Activated CD8-positive, alpha-beta memory T cell treated with anti-CD3 and anti-CD28 coated beads for 1 hour (primary cell): ENCODE measurements at places on chromosomes 12 and 14.

- DNase-seq: no peak
Observed at GRCh38 chr12:64325055-64325454, 65.5 kb downstream of the C12orf56 start.

DNA sequence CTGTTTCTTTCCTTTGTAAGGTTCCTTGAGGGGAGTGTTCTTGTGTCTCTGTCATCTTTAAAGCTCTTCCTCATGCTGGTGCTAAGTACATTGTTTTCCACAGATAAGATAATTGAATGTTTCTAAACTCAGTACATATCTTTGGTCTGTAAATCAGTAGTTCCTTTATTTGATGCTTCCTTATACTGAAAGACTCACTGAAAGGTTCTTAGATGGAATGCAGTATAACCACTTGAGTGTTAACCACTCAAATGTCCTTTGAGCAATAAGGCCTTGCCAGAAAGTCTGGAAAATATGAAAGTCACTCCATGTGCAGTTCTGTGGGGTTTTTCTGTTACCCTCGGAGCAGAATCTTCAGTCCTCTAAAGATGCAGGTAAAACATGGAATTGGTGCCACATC lies 23.0 kb upstream of the RNU6-8 start:
- DNase-seq: no peak

DNA sequence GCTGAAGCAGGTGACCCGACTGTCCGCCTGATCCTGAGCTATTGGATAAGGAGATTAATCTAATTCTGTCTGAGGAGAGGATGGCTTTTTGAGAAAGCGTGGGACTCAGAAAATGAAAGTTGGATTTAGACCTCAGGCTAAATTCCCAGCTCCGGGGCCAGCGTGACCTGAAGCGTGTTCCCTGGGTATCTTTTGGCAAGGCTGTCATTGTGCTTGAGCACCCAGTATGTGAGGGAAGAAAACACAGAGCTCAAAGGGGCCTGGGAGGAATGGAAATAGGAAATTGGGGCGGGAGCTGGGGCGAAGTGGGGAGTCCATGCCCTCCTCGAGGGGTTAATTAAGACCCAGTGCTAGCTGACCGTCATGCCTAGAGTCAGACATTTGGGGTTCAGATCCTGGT lies 17.5 kb upstream of the CCDC63 start:
- no peak for DNase-seq

GRCh38 chr12:127205781-127206555 lies 1061.0 kb upstream of the TMEM132C start:
- DNase-seq: no peak

DNA sequence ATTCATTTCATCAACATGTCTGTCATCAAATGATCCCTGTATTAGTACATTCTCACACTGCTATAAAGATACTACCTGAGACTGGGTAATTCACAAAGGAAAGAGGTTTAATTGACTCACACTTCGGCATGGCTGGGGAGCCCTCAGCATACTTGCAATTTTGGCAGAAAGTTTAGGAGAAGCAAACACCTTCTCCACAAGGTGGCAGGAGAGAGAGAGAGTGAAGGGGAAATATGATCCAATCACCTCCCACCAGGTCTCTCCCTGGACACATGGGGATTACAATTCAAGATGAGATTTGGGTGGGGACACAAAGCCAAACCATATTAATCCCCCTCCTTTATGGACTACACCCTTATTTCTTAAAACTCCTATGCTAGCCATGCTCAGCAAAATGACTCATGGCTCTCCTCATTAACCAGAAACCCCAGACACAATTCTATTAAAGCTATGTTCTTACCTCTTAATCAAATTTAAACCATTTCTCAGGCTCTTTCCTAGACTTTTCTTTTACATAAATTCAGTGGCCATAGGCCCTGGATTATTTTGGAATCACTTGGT lies 932.3 kb downstream of the FLRT2 start:
- DNase-seq: no peak

GRCh38 chr14:37595809-37596621 lies 586 bp downstream of the TTC6 start:
- no peak for DNase-seq

GRCh38 chr14:73739174-73739898 lies 25.2 kb upstream of the PNMA1 start:
- no peak for DNase-seq

DNA sequence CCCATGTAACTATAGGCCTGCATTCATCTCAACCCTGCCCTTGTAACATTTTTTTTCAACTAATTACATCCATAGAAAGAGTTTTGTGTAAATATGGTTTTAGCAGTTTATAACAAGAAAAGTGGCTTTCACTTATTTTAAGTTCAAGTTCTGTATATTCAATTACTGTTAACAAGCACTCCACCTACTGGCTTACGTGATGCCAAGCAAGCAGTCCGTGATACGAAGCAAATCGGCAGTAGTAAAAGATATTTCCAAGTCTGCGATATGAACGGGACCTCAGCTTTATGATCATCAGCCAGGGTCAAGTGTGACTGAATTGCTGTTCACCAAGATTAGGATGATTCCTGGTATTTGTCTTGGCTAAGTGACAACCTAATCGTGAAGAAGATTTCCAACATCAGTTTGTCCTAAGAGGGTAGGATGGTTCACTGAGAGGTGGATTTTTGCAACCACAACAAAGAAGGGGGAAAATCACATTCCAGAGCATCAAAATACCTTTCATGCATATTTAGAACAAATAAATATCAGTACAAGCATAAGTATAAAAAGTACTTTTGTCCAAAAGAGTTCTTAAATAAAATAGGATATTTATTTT lies 456.2 kb downstream of the FOXG1 start:
- DNase-seq: no peak

GRCh38 chr12:126537961-126538530 lies 1472.8 kb downstream of the AACS start:
- no peak for DNase-seq
